ENCODE measurements at places on chromosomes 16 and 17.

DNA sequence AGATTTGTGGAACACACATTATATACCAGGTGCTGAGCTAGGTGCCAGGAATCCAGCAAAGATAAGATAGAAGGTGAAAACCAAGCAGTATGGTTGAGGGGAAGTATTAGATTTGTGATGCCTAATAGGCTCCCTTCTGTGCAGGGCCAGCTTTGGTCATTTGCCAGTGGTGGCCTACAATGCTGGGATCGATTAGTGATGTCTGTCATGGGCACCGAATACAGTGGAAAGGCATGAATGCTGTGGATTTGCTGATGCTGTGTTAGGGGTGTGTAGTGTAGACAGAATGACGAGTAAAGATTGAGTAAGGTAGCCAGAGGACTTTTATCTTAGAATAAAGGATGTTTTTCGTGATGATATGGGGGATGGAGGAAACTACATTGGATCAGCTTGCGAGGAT is 48.9 kb downstream of the SNX29 start:
- no peak for DNase-seq

DNA sequence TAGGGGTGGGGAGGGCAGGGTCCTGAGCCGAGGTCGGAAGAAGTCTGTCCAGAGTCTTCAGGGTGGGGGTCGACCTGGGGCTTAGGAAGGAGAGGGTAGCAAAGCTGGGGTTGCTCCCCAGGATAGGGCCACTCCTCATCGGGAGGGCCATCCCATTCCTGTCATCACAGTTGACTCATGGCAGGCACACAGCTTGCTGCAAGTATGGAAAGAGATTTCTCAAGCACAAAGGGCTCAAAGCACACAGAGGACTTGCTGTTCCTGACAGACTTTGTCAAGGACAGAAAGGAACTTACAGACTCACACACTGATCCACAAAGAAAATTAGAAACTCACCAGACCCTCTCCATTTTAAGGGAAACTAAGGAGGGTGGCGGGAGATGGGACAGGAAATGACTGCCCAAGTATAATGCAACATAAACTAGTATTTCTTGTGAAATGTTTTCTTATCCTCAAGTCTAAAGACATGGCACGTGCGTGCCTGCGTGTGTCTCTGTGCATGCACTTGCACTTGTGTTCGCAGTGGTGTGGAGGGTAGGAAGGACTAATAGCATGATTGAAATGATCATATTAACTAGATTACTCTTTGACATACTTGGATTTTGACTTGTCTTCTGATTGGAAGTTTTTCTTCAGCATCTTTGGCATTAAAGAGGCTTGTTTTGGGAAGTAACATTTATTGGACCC is 2.4 kb downstream of the AOC2 start:
- DNase-seq = no peak

GRCh38 chr17:44273607-44274006 is 5.7 kb upstream of the SLC4A1 start:
- DNase-seq = no peak

DNA sequence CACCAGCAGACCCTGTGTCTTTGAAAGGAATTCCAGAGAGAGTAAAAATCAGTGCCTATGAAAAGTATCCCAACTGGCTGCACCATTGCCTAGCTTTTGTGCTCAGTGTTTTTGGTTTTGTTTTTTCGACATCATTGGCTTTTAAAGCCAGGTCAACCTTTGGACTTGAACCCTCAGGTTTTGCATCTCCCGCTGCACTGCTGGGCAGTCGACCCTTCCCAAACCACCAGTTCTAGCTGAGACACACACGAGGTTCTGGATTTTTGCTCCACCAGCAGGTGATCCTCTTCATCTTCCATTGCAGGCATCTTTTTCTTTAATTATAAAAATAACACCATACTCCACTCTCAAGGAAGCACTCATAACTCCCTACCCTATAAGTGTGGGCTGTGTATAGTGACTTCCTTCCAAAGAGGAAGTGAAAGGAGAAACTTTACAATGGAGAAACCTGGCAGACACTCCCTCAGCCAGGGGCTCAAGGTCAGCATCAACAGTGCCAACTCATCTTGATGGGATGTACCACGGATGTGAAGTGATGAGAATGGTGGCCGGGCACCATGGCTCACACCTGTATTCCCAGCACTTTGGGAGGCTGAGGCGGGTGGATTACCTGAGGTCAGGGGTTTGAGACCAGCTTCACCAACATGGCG is 57.8 kb downstream of the BMERB1 start:
- no peak for DNase-seq

- no peak for DNase-seq
Measured at GRCh38 chr17:59512844-59513385, 52.5 kb upstream of the DHX40 start.

DNA sequence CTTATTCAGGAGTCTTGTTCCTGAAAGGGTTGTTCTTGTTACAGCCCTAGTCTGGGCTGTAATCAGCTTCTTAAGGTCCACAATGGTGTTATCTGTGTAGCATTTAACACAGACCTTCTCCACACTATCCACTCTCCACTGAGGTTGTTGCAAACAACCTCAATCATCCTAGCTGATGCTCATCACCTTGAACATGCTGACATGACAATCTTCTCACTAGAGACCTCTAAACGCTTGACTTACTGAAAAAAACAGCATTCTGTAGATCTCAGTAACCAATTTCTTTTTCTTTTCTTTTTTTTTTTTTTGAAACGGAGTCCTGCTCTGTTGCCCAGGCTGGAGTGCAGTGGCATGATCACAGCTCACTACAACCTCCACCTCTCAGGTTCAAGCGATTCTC is 3.6 kb downstream of the TNFRSF17 start:
- no peak for DNase-seq

GRCh38 chr16:69481901-69482341 is 57.5 kb downstream of the CYB5B start:
- no peak for DNase-seq

DNA sequence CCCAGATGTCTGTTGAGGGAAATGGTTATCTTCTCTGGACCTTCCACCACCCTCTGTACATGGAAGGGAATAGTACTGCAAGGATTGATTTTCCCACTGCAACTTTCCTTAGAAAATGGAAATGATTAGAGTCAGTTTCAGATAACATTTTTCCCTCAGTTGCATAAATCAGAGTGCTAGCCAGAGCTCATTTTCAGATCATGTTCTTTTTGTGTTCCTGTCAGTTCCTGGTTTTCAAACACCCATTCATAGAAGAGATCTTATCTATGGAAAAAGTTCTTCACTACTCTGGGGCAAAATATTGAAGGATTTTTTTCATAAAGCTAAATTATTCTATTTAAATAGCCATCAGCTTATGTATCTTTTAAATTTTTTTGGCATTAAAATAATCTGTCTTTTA is 11.7 kb upstream of the COX10 start:
- no peak for DNase-seq

GRCh38 chr16:16018705-16019104 is 69.3 kb downstream of the ABCC1 start:
- DNase-seq = no peak

GRCh38 chr17:76560036-76560876 is 20.4 kb downstream of the PRCD start:
- DNase-seq = no peak

DNA sequence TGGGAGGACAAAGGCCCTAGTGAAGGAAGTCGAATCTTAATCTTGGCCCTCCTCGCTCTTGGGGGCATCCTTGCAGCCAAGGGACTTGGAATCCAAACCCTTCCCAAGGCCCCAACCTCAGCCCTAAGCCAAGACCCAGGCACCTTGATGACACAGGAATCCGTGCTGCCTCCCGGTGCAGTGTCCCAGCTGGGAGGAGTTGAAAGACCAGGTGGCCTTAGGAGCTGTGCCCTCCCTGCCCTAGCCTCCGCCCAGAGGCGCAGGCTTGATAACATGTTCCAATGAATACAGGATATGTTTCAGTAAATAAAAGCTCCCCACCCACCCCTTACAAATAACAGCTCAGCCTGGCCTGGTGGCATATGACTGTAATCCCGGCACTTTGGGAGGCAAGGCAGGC is at the start of gene CHST5:
CHST5 (minus strand) TSS at position 208 of the 400 bp plus-strand sequence. CDS start 5,724 bp downstream, outside the sequence.
- DNase-seq = no peak

GRCh38 chr17:82333279-82334171 is at the start of gene SECTM1:
SECTM1 (minus strand) TSS chr17:82333766; CDS start chr17:82327240, 6,526 bp downstream.
- no peak for DNase-seq

GRCh38 chr17:39995438-39995837 is 14.8 kb downstream of the PSMD3 start:
- DNase-seq = no peak

GRCh38 chr17:78253946-78254672 is 22.7 kb downstream of the TMEM235 start:
- DNase-seq = peak; percentile 26

DNA sequence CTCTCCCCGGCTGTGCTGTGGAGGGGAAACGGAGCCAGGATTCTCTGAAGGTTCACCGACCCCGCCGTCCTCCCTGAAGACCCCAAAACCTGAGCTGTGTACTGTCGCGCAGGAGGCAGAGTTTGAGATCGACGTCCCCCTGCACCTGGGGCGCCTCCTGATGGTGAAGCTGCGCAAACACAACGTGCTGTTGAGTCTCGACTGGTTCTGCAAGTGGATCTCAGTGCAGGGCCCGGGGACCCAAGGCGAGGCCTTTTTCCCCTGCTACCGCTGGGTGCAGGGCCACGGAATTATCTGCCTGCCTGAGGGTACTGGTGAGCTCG is 62.6 kb upstream of the TEKT1 start:
- DNase-seq = no peak

DNA sequence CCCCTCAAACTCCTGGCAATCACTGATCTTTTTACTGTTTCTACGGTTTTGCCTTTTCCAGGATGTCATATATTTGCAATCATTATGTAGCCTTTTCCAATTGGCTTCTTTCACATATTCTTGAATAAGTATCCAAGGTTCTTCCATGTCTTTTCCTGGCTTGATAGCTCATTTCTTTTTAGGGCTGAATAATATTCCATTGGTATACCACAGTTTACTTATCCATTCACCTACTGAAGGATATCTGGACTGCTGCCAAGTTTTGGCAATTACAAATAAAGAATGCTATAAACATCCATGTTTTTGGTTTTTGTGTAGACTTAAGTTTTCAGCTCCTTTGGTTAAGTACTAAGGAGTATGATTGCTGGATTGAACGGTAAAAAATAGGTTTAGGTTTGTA is 16.0 kb downstream of the GPATCH8 start:
- no peak for DNase-seq

DNA sequence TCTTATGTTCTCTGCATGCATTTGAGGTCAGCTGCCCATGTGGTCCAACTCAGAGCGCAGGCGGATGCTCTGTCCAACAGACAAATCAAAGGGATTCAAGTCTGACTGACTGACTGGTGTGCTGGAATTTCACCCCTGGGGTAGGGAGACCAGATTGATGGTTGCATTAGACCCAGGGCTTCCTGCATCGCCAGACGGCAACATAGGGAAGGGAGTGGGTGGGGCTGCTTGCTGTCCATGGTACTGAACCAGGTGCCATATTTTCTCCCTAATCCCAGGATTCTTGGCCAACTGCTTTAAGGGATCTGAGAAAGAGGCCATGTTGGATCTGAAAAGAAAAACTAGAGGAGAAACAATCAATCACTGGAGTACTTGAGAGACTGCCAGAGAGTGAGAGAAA is 332.0 kb downstream of the XYLT1 start:
- no peak for DNase-seq

DNA sequence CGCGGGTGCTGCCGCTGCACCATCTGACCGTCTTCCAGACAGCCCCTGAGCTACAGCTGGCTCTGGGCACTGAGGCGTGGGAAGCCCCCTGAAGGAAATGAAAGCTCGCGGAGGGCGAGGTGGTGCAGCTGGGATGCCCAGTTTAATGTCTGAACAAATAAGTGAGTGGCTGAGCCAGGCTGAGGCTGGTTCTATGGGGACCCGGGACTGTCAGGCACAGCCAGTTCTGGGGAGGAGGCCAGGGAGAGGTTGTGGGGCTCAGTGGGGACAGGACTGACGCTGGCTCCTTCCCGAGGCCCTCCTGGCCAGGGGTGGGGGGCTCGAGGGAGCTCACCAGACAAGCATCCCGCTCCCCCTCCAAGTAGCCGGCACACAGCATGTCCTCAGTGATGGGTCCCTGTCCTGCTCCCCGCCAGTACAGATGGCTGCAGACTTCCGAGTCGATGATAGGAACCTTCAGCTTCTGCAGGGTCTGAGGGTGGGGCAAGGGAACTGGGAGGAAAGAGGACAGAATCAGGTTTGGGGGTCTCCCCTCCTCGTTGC is 4.4 kb downstream of the PRSS22 start:
- no peak for DNase-seq

GRCh38 chr16:84360170-84360569 is 8.2 kb upstream of the ATP2C2 start:
- no peak for DNase-seq

DNA sequence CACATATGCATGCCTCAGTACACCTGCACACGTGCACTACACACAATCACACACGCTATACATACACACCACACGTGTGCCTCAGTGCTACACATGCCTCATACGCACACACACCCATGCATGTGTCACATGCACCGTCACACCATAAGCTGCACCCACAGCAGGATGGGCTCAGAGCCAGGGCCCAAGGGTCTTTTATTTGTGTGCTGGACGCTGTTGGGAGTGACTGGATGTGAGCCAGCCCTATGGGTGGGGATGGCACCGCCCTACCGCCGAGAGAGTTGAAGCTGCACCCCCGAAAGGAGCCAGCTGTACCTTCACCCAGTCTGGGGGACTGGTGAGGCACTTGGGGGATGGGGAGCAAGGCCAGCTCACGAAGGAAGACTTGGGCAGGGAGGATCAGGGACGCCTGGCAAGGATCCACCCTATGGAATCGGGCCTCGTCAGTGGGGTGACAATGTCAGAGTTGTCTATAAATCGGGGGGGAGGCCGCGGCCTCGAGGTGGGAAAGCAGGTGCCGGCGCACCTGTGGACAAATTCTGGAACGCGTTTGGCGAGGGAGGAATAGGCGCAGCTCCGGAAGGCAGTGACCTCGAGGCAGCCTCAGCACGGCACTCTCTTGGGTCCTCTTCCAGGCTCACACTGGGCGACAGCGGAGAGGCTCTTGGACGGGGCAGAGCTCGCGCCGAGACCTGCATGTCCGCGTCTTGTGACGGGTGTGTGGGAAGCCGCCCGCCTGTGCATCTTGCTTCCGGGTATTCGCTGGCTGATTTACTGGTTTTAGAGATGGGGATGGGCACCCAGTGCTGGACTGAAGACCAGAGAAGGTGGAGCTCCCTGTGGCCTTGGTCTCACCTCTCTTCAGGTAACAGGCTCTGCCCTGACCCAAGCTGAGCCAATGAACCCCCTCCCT is 7.3 kb downstream of the RGS11 start:
- DNase-seq = no peak

DNA sequence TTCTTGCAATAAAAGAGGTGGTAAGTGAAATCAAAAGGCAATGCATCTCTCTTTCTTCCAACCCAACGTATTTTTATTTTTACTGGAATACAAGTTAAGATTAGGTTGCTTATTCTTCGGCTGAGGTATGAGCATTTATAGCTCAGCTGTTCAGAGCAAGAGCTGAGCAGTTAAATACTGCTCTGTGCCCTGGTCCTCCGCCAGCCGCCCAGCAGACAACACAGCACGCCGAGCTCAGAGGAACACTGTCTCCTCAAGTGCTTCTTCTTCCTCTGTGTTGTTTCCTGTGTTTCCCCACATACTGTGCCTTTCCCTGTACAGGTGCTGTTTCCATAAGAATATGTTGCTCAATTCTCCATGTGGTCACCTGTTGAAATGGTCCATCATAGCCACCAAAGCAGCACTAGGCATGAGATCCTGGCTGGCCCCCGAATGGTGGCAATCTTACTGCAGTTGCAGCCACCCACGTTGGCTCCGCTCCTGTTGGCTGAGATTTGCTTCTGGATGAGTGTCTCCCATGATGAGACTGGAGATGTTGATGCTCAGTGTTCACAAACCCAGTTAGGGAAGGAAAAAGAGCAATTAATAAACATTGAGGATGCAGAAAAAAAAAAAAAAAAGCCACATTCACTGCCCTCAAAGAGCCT is 515.3 kb downstream of the GRIN2A start:
- DNase-seq = no peak

Data from epithelial cell of prostate (primary cell).